ENCODE measurements at places on chromosomes 5 and 9. TPM values are rescaled to one million over a fixed set of nuclear protein-coding genes. Genes with fewer than 3 reads are reported as not detected.

EDIL3 gene
- total RNA-seq, result 60.0 TPM

CD72 gene
- total RNA-seq, result 2.8 TPM

COMMD10 gene
- total RNA-seq, result 37.3 TPM

TMEM215 gene
- total RNA-seq, result not detected

ITGA1 gene
- 94.0 TPM for total RNA-seq

ENTPD2 gene
- total RNA-seq, result not detected

PCDHB15 gene
- 10.2 TPM for total RNA-seq

Measured in uterus (tissue), 4 donors.